ENCODE measurements at places on chromosomes 7 and 10. TPM values are rescaled to one million over a fixed set of nuclear protein-coding genes. Genes with fewer than 3 reads are reported as not detected.

ZNF425 gene
- total RNA-seq, result 0.89 TPM

GSTO2 gene
- 0.55 TPM for total RNA-seq

GNAT3 gene
- total RNA-seq, result not detected

VAX1 gene
- not detected for total RNA-seq

NAT16 gene
- not detected for total RNA-seq

CELF2 gene
- total RNA-seq, result 63.2 TPM

DNA sequence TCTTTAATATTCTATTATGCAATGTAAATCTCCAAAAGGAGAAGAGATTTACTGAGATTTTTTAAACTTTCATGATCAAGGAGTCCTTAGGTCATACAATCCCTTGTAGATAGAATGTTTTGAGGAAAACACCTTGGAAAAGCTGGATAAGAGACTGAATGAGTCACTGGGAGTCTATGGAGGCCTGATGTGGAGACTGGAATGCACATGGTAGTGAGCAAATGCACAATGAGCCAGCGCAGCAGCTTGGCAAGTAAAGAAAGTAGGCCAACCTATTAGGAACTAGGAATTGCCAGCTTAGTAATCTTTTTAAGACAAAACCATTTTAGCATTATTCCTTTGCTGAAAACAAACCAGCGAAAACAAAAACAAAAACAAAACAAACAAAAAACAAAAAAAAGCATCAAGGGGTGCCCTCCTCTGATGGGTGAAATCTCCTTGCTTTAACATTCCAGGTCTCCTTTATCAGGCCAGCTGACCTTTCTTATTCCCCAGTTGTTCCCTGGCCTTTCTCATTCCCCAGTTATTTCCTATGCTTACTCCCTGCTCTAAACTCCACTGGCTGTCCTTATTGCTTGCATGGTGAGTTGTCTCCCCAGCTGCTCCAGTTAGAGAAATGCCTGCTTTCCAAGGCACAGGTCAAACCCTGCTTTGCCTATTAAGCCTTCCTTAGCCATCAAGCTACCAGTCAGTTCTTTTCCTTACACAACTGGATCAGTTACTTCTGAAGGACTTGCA, 135.8 kb downstream of the PLCE1 start:
- no peak for DNase-seq

- DNase-seq, result no peak
Measured at GRCh38 chr7:140404565-140405065, 757 bp downstream of the RAB19 start.

DNA sequence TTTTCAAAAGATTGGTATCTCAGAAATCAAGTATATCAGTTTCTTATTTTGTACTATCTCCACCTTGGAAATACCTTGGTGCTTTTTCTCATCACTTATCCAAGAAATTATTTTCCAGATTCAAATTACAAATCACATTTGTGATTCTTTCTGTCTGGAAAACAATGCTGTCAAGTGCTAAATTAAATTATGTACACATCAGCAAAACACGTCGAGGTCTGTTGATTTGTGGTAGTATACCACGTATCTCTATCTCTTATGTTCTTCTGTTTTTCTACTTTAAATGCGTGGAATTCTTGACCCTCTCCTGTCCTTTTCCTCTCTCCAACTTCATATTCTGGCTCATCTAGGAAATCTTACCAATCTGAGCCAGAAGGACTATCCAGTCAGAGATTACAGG, 214.5 kb downstream of the PTN start:
- DNase-seq, result no peak

DNA sequence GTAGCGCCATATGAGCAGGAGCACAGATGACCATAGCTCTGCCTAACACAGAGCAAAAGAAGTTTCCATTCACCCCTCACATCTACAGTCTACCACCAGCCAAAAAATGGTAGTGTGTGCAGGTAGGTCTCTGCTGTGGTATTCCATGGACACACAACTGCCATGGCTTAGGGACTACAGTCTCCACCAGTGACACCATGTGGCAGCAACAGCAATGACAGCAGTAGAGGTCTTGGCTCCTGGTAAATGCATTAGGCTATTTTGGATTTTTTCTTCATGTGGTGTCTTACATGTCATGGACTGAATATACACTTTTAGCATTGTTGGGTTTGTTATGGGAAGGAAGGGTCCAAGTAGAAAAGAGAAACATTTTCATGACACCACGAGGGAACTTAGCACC, 70.1 kb upstream of the CABCOCO1 start:
- DNase-seq, result no peak

GRCh38 chr7:158796667-158797066, 32.6 kb downstream of the ESYT2 start:
- no peak for DNase-seq

- DNase-seq, result no peak
Measured at GRCh38 chr7:17206349-17206905, 92.0 kb upstream of the AHR start.

DNA sequence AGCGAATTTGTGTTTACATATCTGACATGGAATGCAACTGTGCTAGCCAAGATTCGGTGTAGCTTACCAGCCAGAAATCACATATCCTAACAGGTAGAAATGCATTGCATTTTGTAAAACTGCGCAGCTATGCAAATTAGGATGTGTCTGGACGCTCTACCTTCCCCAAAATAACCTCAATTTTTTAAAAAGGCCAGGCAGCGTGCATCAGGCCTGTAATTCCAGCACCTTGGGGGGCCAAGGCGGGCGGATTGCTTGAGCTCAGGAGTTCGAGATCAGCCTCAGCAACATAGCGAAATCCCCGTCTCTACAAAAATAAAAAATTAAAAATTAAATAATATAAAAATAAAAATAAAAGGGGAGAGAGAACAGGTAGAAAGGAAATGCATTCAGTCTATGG, 305.0 kb downstream of the TYW1 start:
- no peak for DNase-seq

DNA sequence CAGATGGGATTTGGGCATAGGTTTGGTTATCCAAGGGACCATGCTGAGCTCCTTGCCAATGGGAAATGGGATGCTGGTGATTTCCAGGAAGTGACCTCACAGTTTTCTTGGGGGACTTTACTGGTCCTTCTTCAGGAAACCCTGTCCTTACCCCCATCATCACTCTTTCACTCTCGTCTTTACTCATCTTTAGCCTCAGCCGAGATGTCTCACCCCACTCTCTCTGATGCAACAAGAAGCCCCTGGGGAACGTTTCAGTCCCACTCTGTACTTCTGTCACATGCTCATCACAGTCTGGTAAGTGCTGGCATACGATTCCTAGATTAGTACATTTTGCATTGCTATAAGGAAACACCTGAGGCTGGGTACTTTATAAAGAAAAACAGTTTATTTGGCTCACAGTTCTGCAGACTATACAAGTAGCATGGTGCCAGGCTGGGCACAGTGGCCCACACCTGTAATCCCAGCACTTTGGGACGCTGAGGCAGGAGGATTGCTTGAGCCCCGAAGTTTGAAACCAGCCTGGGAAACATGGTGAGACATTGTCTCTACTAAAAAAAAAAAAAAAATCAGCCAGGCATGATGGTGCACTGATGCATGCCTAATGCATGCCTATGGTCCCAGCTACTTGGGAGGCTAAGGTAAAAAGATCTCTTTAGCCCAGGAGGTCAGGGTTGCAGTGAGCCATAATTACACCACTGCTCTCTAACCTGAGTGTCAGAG, 63.5 kb upstream of the VKORC1L1 start:
- no peak for DNase-seq

- no peak for DNase-seq
Measured at GRCh38 chr7:18995270-18995671, 122.2 kb downstream of the TWIST1 start.

- no peak for DNase-seq
Measured at GRCh38 chr7:143396182-143396581, 12.5 kb downstream of the EPHA1 start.

- DNase-seq, result no peak
Measured at GRCh38 chr10:102515724-102516123, 12.0 kb downstream of the SUFU start.
